DMS 273 treated with DMSO at 0.1 percent for 48 hours (cell line): ENCODE measurements at places on chromosomes 4 and X.

DNA sequence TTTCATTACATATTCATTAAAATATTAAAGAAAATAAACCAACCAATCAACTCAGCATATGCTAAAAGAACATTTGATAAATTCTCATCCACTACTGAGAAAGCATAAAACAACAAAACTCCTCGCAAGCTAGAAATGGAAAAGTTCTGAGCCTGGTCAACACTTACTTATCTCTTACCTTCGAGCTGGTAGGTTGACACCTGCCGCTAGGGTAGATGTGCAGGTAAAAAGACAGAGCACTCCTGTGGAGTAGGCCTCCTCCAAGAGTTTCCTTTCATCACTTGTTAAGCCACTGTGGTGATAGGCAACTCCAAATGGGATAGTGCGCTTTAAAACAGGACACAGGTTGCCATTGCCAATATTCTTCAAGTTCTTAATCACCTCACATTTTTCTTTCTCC is 18.9 kb downstream of the HELQ start:
- DNase-seq: no peak

DNA sequence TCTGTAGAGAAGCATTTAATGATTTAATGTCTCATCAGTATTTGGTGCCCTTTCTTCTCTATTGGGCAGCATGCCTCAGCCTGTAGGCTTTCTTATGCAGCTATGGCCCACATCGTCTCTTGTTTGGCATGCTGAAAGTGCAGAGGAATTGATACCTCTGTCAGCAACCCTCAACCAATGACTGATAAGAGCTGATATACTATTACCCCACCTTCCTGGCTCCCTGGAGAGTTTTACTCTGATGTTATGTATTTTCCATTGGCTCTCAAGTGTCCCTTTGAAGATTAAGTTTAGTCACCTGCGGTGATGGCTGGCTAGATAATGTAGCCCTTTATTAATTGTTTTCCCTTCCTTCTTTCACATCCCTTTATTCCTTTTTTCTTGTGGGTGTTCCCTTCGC is 41.2 kb upstream of the PDHA2 start:
- DNase-seq: no peak

DNA sequence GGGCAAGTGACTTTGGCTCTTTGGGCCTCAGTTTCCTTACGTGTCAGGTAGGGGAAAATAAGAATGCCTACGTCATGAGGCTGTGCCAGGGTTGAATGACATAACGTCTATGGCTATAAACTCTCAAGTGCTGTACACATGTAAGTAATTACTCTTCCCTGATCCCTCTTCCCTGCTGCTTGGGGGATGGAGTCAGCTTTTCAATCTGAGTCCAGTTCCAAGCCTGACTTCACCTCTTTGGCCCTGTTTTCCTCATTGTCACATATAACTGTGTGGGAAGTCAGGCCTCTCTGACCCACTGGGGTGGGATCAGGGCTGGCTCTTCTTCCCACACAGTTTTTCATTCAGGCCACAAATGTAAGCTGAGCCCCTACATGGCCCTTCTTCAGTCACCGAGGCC is 11.4 kb upstream of the CITED1 start:
- DNase-seq: no peak

GRCh38 chrX:23952984-23953907 is 45.4 kb downstream of the CXorf58 start:
- no peak for DNase-seq

GRCh38 chrX:39019056-39019455 is 217.8 kb downstream of the MID1IP1 start:
- DNase-seq: no peak

GRCh38 chrX:124347242-124347641 is 879 bp downstream of the SH2D1A start:
- DNase-seq: no peak

- peak; percentile 34 for DNase-seq
These were observed 99.2 kb upstream of the TENM3 start for GRCh38 chr4:182143822-182144625.

DNA sequence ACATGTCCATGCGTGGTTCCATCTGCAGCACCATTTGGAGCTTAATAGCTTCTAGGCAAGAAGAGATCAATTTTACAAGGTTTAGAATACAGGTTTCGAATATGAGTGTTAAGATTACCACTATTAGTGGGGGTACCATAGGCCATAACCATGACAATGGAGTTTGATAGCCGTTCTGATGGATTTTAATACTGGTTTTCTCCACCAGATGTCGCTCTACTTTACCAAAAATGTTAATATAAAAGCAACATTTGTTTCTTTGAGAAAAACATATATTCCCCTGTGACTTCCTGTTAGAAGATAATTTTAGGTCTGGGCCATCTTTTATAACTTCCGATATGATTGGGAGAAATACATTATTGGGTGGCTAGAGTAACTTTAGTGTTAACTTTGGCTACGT is 499.7 kb upstream of the POU3F4 start:
- DNase-seq: no peak

DNA sequence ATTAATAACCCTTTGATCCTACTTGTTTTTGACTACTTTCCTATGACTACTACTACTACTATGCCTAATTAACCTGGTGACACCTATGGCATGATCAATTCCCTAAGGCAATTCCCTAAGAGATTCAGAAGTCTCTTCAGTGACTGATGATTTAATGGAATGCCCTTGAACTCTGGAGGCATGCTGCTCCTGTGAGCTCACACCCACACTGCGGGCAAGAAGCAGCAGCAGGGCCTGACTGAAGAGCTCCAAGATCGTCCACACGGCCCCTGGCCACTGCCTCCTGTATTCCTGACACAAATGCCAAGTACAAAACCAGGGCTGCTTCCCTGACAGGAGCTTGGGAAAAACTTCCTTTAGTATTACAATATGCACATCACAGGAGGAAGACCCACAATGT is 74.2 kb upstream of the STS start:
- DNase-seq: no peak

DNA sequence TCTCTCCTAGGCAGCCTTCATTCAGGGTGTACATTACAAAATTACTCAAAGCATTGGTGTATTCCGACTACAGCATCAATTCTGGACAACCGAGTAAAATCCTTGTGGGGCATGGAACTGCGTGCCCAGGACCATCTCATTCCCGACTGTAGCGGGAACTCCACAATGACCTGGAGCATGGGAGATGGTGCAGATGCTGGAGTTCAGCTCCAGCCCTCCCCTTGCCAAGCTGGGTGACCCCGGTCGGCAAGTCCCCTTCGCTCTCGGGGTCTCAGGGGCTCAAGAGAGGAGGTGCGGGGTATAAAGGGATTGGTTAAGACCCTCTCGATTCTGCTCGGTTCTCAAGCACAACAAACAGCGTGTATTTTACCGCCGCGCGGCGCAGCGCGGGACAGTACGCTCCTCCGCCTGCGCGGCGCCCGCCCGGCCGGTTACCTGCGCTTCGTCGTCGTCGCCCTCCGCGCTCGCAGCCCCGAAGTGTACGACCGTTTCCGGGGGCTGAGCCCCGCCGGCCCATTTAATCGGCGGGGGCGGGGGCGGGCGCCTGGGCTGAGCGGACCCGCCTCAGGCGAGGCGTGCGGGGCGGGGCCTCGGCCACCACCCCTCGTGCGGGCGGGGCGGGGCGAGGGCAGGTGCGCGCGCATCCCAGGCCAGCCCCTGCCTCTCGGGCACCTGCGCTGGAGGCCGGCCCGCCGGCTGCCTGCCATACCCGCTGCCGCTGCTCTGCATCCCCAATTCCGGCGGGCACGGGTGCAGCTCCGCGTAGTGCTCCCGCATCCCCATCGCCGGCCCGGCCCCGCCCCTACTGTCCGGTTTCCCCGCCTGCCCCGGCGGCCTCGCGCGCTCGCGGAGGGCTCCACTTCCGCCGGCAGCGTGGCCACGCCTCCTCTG is at the start of gene G6PD:
TSS of gene G6PD (minus strand) at position 493 of the 891 bp plus-strand sequence. CDS start 691 bp downstream, outside the sequence.
- no peak for DNase-seq

DNA sequence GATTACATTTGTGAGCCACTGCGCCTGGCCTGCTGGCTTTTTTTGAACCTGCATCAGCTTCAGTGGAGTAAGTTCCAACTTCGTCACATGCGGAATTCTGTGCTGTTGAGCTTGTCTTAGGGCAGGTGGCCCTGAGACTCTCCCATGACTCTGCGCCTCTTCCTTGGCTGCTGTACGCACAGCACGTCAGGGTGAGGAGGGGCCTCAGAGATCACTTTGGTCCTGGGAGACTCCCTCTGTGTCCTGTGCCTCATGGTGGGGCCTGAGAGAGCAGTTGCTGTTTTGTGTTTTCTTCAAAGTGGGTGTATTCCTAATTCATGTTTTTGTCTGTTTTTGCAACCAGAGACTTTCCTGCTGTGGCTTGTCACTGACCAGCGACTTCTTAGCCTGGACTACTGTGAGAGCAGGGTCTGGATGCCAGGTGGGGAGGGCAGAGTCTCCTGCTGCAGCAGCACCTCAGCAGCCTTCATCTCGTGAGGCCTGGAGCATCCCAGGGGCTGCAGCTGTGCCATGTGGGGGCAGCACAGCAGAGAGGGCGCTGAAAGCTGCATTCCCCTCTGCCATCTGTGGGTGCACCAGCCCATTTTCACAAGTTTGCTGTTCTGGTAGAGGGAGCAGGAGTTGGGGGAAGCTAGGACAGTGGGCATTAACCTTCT is 107.8 kb downstream of the TNIP2 start:
- DNase-seq: no peak

- DNase-seq: no peak
These were observed 19.6 kb upstream of the CHM start for GRCh38 chrX:86066998-86067397.

GRCh38 chr4:187006189-187006618 is 282.5 kb upstream of the FAT1 start:
- no peak for DNase-seq

DNA sequence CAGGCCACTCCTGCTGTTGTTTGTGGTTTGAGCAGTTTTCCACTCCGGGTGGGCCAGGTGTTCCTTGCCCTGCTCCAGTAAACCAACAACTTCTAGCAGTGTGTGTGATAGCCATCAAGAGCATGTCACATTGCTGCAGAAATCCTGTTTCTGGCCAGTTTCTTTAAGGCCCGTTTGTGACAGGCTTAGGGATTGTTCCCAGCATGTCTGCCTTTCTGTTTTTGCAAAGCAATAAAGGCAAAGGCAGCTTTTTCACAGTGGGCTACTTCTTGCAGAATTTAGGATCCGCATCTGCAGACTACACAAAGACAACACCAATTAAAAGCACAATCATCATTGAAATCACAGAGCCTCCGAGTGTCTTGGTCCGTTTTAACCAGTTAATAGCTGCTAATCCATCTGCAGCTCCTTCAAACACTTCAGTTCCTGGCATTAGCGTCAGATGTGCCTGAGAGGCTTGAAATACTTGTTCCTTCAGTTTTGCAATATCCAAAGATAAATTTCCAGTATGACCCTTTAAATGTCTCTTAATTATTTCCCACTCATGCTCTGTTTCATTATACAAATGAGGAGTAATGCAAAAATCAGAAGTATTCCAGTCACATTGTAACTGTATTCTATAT is 65.1 kb downstream of the ADAM29 start:
- DNase-seq: no peak

DNA sequence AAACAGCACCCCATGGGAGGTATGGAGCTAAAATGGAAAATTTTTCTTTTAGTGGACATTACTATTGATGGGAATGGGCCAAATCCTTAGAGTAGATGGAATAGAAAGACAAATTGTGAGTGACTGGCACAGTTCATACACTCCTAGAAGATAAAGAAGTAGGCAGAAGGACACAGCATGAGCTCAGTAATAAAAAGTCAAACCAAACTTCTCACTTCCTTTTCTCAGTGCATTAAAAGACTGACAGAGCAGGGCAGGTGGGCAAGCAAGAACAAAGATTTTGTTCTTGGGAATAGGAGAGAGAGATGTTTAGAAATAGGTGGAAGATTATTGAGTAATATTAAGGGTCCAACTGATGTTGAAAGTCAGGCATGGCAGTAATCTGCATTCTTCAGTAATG is 132.5 kb downstream of the ATP10D start:
- DNase-seq: no peak

- no peak for DNase-seq
These were observed 71.2 kb downstream of the ZNF518B start for GRCh38 chr4:10385994-10386394.

- no peak for DNase-seq
These were observed 310.3 kb upstream of the ZFP42 start for GRCh38 chr4:187685247-187685646.

- no peak for DNase-seq
These were observed 49.2 kb upstream of the HDAC8 start for GRCh38 chrX:72621625-72622485.

- no peak for DNase-seq
These were observed 240.2 kb downstream of the CBR4 start for GRCh38 chr4:168769837-168770236.
